ENCODE measurements at places on chromosomes 3 and 15.

DNA sequence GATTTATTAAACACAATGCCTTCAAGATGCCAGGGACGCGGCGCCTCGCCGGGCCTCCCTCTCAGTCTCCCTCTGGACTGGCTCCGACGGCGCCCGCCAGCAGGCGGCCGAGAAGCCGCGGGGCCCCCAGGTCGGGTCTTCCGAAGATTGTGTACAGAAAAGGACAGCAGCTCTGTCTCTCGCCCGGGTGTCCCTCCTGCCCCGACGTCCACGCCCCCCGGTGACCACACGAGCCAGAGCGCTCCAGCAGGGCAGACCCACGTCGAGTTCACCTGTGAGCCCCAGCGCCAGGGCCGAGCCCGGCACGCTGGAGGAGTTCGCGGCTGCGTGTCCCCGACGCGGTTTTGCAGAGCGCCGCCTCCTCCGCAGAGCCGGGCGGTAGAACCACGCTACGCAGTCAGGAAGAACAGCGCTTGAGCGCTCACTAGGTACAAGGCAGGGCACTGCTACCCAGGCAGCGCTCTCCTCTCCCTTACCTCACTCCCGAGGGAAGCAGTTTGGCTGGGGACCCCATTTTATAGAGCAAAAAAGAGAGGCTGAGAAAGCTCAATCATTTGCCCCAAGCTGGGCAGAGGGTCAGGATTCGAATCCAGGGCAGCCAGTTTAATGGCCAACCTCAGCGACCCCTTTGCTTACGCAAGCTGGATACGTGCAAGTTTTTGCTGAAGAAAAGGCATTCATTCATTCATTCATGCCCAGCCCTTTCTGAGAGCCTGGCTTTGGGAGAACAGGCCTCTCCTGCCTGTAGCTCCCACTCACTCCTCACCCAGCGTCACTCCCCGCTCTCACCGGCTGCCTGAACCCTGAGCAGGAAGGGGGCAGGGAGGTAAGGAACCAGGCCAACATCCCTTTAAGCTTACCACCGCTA is 3.0 kb upstream of the TLE3 start:
- peak; percentile 31 for DNase-seq

DNA sequence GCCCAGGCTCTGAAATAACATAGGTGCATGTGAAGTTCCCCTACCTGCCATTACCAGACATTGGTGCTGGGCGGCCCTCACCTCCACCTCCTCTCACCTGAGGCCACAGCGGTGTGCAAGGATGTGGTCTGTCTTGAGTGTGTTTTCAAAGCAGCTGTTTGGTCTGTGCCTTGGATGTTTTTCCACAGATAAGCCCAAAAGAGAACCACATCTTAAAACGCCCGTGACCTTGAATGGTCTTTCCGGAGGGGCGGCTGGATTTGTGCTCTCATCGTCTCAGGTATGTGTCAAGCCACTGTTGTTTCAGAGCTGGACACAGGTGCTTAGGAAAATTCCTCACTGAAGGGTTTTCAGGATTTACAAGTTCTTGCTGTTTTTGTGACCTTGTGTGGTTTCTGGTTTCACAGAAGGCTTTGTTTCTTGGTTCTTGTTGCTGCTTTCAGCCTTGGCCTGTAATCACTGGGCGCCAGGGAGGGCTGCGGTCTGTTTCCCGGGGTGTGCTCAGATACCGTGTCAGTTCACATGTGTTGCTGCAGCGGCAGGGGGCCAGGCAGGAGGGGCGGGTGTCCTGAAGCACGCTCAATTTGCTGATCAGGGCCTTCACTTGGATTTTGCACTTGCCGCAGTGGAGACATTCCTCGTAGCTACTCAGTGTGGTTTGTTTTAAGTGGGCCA is 128.4 kb downstream of the IGF1R start:
- DNase-seq: peak; percentile 20

DNA sequence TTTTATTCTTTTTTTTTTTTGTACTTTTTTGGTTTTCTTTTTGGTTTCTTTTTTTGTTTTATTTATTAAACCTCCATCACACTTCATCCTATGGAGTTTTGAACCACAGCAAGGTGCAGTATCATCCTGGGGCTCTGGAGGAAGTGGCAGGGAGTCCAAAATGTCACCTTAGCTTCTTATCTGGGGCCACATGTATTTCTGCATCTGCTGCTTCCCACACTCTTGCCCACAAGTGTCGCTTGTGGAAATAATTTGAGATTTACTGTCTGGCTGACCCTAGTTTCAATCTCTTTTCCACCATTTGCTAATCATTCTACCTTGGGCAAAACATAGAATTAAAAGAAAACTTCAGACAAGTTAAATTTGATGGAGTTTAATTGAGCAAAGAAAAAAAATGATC is 6.4 kb downstream of the OPA1 start:
- DNase-seq: no peak

DNA sequence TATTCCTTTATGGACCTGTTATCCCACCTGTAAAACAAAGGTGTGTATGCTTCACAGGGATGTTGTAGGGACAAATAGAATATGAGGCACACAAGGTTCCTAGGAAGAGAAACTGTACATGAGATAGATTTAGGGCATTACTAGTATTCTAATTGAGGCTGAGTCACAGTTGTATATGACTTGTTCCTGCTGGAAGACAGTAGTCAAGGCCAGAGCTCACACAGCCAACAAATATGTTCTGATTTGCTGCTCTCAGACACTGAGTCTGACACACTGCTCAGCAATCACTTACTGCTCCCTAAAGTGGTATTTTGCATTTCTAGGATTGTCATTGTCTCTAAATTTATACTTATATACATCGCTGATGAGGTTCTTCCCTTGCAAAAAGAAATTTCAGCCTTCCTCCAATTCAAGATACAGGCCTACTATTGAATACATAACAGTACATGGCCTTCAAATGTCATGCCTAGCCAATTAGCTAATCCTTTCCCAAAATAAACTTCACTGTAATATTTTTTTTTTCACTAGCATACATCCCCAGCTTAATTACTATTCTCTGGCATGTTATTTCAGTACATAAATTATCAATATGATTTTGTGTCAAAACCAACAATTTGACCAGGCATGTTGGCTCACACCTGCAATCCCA is 69.8 kb downstream of the TIGIT start:
- no peak for DNase-seq

GRCh38 chr3:46463868-46464241 is 850 bp downstream of the LTF start:
- no peak for DNase-seq

DNA sequence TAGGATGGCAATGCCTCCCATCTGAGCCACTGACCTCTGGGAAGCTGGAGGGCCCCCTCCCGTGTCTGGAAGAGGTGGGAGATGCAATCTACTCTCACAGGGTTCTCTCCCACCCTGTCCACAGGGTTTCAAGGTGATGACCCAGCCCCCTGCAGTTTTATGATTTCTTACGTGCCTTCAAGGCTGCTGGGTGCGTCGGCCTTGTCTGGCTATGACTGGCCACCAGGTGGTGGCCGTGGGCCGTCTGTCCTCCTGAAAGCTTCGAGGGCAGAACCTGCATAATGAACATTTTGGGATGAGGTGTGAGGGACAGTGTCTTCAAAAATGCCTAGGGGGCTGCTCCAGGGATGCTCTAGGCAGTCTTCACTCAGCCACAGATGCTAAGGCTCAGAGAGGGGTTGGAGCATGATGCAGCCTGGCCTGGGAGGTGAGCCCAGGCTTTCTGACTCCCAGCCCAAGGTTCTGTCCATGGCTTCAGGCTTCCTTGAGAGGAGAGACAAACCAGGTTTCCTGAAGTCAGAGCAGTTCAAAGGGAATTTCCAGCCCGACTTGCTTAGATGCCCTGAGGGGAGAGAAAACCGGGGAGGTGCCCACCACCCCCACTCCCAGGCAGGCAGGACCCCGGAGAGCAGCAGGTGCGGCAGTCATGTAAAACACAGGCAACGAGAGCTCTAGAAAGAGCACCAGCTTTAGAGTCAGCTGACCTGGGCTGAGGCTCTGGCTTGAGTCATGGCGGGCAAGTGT is 18.7 kb downstream of the ISG20 start:
- DNase-seq: no peak

- no peak for DNase-seq
Measured at GRCh38 chr15:33581032-33581431, 270.3 kb downstream of the RYR3 start.

GRCh38 chr3:157082305-157082982 is 77.5 kb downstream of the CCNL1 start:
- DNase-seq: no peak

- no peak for DNase-seq
Measured at GRCh38 chr15:26882112-26882511, 15.2 kb downstream of the GABRA5 start.

DNA sequence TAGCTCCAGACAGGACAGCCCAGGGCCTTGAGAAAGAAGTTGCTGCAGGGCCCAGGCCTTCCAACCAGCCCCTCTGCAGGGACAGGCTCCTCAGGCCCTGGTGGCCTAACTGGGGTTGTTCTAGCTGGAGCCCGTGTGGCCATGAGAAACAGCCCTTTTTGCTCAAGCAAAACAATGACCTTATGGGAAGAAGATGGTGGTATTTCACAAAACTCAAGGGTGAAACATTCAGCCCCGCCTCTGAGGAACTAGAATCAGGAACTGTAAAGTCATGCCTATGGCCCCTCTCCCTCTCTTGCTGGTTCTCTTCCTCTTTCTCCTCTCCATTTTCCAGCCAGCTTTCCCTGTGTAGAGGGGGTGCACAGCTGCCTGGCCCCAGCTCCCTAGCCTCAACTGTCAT is 273.3 kb downstream of the RPLP1 start:
- DNase-seq: no peak

GRCh38 chr3:13588993-13589392 is 40.1 kb downstream of the FBLN2 start:
- DNase-seq: no peak

DNA sequence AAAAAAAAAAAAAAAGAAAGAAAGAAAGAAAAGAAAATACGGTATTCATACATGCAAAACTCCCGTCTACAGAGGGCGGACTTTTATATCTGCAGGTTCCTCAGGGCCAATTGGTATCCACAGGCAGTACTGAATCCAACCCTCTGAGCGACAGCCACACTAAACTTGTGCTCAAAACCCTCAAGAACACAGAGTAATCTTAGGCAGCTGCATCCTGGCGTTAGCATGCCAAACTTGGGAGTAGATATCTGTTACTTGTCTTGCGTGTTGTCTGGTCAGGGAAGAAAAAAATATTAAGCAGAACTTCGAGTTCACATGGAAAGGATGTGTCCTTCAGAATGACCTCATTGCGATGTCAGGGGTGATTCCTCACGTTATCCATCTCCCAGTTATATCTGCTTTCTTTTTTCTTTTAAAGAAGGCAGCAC is 12.8 kb downstream of the SNAP23 start:
- DNase-seq: no peak

DNA sequence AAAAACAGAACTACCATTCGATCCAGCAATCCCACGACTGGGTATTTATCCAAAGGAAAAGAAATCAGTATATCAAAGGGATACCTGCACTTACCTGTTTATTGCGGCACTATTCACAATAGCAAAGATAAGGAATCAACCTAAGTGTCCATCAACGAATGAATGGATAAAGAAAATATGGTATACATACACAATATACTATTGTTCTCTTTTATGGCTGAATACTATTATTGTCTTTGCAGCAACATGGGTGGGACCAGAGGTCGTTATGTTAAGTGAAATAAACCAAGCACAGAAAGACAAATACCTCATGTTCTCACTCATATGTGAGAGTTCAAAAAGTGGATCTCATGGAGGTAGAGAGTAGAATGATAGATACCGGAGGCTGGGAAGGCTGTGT is 118.3 kb upstream of the FAM3D start:
- no peak for DNase-seq

- DNase-seq: no peak
Measured at GRCh38 chr3:10330319-10330718, 9.4 kb upstream of the SEC13 start.

GRCh38 chr3:113428581-113428980 is 12.7 kb downstream of the CFAP44 start:
- DNase-seq: no peak

GRCh38 chr3:47348411-47349154 is 32.2 kb upstream of the PTPN23 start:
- no peak for DNase-seq

DNA sequence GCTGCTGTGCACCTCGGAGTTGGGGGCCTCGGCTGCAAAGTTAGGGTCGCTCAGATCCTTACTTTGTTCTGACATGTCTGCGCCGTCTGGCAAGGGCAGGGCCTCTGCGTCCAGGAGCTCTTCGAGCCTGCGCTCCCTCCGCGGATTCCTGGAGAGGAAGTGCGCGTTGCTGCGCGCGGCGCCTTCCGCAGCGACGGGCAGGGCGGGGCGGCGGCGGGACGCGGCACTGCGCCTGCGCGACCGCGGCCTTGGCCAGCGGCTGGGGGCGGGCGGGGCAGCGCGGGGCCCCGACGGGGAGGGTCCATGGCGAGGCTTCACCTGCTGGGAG is at the start of gene NDN:
NDN (minus strand) TSS at position 163 of the 328 bp plus-strand sequence; CDS start at position 75, 88 bp downstream.
- no peak for DNase-seq
